ENCODE measurements at places on chromosomes 3 and 15. TPM values are rescaled to one million over a fixed set of nuclear protein-coding genes. Genes with fewer than 3 reads are reported as not detected.

C15orf61 gene
- total RNA-seq, result 5.0 TPM

DNA sequence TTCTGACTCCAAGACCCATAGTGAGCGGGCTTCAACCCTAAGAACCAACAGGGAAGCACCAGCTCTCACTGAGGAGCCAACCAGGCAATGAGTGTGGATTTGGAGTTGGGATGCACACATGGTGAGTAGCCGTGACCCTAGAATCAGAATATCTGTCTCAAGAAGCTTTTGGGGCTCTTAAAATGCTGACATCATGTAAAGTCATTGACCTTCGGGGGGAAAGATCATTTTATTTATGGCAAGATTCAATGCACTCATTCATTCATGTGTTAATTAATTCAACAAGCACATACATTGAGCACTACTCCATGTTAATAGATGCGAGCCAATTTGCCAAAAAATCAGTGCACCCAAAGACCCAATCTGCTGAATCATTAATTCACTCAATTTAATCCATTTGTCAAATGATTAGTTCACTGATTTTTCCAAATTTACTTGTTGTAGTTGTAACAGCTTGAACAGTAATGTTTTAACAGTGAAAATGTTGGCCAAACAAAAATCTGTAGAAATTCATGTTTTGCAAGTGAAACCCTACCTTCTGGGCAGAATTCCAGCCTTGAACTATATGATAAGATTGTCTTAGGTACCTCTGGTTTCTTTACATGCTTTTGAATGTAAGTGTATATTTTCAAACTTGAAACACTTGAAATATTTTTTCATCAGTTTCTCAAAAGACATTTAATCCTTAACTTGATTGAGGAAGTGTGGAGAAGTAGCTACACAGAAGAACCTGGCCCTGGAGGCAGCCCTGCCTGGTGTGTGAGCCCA lies 29.8 kb upstream of the LACTB start:
- no peak for DNase-seq

RTP1 gene
- total RNA-seq, result not detected

DNA sequence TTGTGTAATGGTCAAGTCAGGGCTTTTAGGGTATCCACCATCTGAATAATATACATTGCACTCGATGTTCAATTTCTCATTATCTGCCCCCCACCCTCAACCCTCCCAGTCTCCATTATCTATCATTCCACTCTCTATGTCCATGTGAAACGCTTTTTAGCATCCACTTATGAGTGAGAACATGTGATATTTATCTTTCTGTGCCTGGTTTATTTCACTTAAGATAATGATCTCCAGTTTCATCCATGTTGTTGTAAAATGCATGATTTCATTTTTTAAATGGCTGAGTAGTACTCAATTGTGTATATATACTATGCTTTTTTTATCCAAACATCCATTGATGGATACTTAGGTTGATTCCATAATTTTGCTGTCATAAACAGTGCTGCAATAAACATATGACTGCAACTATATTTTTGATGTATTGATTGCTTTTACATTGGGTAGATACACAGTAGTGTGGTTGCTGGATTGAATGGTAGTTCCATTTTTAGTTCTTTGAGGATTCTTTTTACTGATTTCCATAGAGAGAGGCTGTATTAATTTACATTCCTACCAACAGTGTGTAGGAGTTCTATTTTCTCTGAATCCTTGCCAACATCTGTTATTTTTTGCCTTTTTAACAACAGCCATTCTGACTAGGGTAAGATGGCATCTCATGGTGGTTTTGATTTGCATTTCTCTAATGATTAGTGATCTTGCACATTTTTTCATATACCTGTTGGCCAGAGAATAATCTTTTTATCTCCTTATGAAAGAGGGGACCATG lies 332.9 kb upstream of the TGFBR2 start:
- no peak for DNase-seq

DNA sequence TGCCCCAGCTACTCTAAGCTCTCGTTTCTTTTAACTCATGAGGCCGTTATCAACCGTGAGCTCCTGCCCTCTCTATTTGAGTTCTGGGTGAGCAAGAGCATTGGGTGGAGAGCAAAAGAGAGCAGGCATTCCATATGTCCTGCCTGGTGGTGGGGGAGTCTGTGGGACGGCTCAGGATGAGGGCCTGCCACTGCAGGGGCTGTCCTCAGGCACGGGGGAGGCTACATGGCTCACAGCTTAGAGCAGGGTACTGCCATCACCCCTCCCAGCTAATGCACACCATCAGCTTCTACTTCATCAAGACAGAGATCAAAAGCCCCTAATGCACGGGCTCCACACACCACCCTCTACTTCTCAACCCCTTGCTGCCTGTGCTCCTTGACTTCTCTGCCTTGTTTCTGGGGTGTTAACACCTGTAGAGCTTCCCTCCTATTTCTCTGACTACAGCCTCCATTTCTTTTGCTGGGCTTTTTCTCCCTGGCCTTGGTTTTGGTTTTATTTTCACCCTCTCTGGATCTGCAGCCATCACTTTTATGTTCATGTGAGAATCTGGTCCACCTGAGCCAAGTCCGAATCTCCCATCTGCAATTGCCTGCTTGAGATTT lies 114.1 kb downstream of the ALDH1A2 start:
- DNase-seq, result no peak

GRCh38 chr15:28957606-28958498 lies 72.1 kb downstream of the APBA2 start:
- DNase-seq, result no peak

CHRNA5 gene
- 8.5 TPM for total RNA-seq

TNNC1 gene
- total RNA-seq, result 4.2 TPM

GRCh38 chr3:123611082-123611481 lies 26.2 kb upstream of the HACD2 start:
- DNase-seq, result no peak

PLD1 gene
- 1.2 TPM for total RNA-seq

DNA sequence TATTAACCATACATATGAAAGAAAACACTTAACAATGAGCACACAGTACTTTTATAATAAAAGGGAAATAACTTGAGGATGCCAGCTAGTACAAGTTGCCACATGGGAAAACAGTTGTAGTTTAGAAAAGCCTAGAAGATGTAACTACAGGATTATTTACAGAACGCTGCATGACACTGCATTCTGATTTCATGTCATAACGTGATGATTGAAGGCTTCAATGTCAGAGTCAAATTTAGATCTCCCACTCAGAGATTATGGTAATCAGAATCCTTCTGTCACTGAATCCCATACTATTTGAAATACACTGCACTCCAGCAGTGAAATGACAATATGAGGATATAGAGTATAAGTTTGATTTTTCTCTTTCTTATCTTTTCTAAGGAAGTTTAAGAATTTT lies 253.9 kb upstream of the LRRN1 start:
- no peak for DNase-seq

Data from activated CD4-positive, alpha-beta T cell treated with anti-CD3 and anti-CD28 coated beads for 36 hours (primary cell).